ENCODE measurements at places on chromosomes 16 and 17.

DNA sequence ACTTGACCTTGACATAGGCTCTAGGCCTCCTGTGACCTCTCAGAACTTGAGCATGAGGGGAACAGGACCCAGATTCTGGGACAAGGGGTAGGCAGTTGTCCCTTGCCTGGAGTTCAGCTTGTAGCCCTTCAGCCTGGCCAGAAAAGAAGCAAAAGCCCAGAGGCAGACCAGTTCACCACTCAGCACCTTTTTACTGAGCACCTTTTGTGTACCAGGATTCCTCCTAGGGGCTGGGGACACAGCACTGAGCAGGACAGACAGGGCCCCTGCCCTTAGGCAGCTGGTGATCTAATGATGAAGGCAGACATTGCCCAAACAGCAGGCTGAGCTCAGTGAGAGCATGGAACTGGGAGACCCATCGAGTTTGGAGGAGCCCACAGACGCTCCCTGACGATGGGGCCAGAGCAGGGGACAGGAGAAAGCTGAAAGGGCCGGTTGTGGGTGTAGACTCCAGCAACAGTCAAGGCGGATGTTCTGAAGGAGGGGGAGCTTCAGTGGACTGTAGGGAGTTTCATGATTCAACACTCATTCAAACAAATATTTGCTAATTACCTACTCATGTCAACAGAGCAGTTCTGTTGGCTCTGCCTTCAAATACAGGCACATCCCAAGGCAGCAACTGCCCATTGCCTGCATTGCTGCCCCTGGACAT, 32.0 kb downstream of the SBK1 start:
- DNase-seq = no peak

DNA sequence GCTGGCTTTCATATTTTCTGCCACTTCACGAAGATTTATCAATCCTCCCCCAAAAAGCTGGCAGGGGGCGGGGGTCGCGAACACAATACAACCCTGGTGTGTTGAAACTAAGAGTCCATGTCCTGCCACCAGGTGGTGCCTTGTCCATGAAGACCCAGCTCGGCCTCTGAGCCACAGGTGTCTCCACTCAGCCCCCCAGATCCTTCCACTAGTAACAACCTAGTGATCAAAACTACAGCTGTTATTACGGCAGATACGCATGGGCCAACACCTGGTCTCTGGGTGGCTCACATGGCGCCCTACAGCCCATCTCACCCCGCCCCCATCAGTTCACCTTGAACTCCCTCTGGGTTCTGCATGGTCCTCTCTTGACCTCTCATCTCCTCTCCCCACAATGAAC, 27.7 kb downstream of the USP7 start:
- DNase-seq = no peak

DNA sequence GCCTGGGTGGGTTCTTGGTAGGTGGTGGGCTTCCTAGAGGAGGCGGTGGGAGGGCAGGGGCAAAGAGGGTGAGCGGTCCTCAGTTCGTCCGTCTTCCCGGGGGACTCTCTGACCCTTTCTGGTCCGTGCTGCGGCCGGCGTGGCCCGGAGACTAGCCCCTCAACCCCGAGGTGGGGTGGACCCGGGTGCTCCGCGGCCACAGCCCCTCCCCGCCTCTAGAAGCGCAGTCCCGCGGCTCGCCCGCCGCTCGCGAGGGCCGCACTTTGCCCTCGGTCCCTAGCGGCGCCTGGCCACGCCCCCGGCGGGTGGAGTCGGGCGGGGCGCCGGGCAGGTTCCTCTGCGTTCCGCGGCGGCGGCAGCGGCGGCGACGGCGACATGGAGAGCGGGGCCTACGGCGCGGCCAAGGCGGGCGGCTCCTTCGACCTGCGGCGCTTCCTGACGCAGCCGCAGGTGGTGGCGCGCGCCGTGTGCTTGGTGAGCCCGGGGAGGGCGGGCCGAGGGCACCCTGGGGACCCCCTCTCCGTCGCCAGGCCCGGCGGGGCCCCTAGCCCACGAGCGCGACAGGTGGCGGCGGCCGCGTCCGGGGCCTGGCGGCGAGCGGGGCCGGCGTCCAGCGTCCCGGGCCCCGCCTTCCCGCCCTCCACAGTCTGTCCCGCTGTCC, at the start of gene SYNGR2:
TSS of gene SYNGR2 (plus strand) at position 340 of the 661 bp plus-strand sequence. CDS start at position 376, 36 bp downstream.
- DNase-seq = peak; percentile 82

DNA sequence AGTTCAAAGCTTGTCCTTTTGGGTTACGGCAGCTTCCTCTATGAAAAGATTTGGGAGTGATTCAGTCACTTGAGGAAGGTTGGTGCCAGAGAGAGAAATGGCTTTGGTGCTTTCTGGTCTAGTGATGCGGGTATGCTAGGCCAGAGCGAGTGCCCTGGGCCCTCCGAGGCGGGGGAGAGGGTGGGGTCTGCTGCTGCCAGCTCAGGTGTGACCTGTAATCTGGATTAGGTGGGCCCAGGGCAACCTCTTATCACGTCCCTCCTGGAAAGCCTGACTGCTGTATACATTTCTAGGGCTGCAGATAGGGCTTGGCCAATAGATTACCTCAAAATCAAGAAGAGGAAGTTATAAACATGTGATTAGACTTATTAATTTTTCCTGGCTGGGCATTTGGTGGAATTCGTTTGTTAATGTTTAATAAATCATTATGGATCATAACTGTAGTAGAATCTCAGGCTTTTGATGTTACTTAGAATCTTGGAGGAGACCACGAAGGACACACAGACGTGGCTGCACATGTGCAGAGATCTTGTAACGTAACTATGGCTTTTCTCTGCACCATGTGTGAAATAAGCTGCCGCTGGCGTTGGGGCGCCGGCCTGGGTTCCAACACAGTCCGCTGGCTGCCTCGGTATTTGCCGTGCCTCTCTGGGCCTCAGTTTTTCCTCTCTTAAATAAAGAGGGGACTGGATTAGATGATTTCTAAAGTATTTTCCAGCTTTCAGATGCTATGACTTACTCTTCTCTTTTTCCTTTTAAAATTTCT, 1.2 kb downstream of the IRF8 start:
- no peak for DNase-seq

GRCh38 chr17:50848711-50849110, 13.3 kb downstream of the WFIKKN2 start:
- no peak for DNase-seq

DNA sequence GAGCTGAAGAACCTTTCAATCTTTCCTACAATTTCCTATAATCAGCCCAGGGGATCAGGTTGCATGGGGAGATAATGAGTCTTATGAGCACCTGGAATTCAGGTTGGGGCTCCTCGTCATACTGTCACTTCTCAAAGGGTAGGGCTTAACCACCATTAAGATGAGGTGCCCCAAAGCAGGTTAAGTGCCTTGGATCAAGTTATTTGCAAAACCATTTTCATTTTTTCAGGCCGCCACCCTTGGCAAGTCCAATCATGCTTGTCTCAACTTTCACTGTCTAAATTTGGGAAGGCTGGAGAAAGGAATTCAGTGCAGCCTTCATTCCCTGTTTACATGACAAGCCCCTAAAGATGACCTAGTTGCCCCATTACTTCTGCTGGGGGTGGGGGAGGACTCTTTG, 44.9 kb upstream of the TANGO6 start:
- DNase-seq = no peak

GRCh38 chr17:60910415-60910814, 232.8 kb downstream of the BCAS3 start:
- no peak for DNase-seq

DNA sequence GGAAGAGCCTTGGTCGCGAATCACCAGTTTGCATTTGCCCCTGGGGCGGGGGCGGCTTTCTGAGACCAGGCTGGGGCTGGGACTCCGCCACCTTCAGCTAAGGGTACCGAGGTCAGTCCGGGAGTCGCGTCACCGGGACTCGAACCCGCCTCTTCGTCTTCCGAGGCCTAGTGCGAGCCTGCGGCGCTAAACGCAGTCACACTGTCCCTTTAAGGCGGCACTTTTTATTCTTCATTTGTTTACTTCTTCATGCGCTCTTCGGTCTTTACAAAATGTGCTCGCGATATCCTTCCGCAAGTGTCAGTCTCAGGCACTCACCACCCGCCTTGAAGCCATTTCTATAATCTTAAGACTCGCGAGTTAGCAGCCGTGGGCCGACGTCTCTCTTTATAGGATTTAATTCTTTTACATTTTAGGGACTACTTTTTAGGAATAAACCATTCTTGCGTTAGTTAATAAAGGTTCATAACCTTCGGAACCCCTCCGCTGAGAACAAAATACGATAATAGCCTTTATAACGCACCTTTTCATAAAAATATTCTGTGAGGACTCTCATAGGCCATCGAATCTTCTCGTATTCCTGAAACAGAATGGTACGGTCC, 593 bp upstream of the HEXIM1 start:
- peak; percentile 91 for DNase-seq

DNA sequence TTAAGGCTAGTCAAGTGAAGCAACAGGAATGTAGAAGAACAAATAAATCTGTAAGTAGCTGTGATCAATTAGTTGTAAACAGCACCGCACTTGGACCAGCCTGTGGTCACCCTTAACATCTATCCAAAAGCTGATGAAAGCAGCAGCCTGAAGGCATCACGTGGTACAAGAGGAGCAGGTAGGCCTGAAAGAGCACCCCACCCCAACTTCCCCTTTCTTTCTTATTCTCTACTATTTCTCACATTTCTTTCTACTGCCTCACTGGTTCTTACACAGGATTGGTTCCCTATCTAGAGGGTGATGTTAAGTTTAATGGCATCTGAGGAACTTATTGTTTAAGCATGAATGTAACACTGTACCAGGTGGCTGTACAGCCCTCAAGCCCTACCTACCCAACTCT, 42.6 kb upstream of the CLEC18B start:
- no peak for DNase-seq

- DNase-seq = no peak
These were observed 1470.1 kb upstream of the GOT2 start for GRCh38 chr16:60204181-60204580.

- DNase-seq = no peak
These were observed 17.7 kb upstream of the TOM1L1 start for GRCh38 chr17:54882950-54883349.
